ENCODE measurements at places on chromosomes 16 and 17.
A peak's percentile ranks its signal among the peaks of the same experiment; 100 is the strongest.

GRCh38 chr17:48567209-48567608 is 10.9 kb downstream of the HOXB4 start:
- peak; percentile 20 for DNase-seq

DNA sequence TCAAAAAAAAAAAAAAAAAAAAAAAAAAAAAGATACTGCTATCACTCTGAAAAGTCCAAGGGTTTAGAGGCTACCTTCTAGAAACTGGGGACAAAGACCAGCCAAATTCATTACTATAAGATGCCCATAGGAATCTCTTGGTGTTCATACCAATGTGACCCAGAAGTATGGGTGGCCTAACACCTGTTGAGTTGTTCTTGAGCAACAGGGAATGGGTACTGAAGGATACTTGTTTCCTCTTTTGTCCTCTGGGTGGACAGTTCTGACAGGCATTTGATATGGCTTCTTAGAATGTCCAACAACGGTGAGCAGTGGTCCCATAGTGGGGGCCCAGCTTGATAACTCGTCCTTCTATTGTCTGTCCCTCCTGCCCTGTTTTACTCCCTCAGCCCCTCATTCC is 141.4 kb upstream of the PLEKHM1 start:
- no peak for DNase-seq

- DNase-seq = no peak
Observed at GRCh38 chr17:79833744-79834564, 5.3 kb downstream of the CBX4 start.

DNA sequence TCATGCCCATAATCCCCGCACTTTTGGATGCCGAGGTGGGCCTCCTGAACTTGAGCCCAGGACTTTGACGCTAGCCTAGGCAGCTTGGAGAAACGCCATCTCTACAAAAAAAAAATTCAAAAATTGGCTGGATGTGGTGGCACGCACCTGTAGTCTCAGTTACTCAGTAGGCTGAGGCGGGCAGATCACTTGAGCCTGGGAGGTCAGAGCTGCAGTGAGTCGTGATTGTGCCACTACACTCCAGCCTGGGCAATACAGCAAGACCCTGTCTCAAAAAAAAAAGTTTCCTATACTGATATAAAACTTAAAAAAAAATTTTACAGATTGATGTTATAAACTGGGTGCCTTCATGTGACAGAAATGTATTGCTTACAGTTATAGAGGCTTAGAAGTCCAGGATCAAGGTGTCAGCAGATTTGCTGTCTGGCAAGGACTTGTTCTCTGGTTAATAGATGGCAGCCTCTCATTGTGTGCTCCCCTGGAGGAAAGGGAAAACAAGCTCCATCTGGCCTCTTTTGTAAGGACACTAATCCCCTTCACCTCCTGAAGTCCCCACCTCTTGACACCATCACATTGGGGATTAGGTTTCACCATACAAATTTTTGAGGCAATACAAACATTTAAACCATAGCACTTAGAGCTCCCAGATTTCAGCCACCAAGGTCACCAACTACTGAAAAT is 8.5 kb upstream of the CES3 start:
- no peak for DNase-seq

DNA sequence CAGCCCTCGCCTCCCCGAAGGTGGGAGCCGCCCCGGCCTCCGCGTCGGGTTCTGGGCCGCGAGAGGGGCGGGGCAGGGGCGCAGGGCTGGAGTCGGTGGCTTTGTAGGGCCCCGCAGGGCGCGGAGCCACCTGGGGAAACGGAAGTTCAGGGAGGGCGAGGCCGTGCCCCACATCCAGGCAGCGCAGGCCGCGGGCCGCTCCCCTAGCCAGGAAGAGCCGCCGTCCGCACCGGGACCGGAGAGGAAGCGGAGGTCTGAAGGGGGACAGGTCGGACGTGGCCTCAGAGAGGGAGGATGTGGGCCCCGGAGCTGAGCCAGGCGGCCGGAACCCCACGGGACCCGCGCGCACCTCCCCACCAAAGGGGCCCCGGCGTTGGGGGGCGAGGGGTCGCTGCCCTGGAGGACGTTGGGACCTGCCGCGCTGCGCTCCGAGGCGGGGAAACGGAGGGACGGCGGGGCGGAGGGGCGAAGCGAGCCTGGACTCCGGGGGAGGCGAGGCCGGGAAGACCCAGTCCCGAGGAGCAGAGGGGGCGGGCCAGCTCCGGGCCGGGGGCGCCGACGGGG is 482 bp upstream of the SLC16A3 start:
- no peak for DNase-seq

GRCh38 chr17:18267927-18268711 is 7.7 kb downstream of the MIEF2 start:
- no peak for DNase-seq

GRCh38 chr17:46886310-46886663 is 34.9 kb downstream of the WNT9B start:
- no peak for DNase-seq

- DNase-seq = no peak
Observed at GRCh38 chr16:31356566-31357323, 1.8 kb downstream of the ITGAX start.

GRCh38 chr16:79061181-79061580 is 539.4 kb downstream of the MAF start:
- no peak for DNase-seq

GRCh38 chr16:26212599-26212998 is 520.8 kb downstream of the HS3ST4 start:
- DNase-seq = no peak

DNA sequence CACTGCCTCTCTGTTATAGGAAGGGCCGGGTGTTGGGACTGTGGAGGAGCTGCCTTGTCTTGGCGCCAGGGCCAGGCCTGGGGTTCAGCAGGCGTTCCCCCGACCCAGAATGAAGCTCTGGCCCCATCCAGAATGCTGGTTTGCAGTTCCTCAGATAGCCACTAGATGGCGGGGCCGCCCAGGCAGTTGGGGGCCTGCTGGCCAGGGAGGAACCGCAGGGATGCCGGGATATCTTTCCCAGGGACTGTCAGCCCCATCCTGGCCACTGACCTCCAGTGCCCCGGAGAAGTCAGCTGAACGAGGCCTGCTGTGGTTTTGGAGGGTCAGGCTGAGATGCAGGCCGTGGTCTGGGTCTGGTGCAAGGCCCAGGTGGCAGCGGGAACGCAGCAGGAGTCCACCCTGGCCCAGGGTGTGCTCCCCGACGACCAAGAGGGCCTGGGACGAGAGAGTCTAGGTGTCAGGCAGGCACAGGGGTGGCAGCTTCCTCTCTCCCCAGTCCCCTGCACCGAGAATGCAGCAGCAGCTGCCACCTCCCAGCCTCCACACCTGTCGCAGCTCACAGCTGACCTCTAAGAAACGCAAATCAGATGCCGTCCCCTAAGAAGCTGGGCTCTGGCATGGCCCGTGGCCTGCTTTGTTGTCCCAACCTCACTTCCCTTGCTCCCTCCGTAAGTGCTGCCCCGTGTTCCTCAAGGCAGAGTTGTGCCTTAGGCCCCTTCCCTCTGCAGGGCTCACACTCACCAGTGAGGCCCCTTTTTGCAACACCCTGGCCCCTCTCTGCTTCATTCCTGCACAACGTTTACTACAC is 51.2 kb downstream of the RMI2 start:
- DNase-seq = peak; percentile 40

DNA sequence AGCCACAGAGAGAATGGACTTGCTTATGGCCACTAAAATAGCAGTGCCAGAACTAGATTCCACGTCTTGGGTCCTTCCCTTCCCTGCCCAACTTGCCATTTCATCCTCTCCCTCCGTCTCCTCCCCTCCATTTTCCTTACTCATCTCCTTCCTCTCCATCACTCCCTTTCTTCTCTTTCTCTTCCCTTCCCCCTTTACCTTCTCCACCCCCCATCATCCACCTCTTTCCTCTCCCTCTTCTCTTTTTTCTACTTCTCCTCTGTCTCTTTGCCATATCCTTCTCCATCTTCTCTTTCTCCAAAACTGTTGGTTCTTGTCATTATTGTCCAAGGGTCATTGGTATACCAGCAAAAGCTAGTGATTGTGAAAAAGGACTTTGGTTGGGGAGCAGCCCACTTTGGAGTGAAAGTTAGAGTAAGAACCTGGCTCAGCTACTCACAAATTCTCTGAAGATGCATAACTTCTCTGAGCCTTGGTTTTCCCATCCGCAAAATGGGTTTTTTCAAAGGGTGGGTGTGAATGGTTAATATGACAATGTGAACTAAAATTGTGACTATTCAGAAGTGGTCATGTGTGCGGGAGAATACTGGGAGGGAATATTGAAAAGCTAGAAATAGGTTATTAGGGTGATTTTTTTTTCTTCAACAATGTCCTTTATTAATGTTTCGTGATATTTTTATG is 393.8 kb downstream of the XYLT1 start:
- no peak for DNase-seq

DNA sequence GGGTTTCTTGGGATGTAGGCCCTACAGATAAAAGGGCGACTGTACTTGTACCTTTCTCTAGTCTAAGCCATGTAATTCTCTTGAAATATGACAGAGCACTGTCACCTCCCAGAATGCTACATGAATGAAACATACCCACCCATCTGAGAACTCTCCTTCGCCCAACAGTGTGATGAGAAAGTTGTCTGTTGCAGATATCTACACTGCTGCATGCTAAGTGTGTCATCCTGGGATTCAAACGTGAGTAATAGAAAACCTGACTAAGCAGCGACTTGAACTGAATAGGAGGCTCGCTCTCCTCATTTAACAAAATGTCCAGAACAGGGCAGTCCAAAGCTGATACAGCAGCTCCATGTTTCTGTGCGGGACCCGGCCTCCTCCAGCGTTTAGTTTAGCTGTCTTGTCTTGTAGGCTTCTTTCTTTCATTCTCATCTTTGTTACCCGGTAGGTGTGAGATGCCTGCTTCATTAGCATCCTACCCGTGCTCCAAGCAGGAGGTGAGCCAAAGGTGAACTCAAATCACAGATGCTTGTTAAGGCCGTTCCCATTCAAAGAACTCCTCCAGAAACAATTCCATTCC is 211.9 kb downstream of the PRKCA start:
- DNase-seq = peak; percentile 30

DNA sequence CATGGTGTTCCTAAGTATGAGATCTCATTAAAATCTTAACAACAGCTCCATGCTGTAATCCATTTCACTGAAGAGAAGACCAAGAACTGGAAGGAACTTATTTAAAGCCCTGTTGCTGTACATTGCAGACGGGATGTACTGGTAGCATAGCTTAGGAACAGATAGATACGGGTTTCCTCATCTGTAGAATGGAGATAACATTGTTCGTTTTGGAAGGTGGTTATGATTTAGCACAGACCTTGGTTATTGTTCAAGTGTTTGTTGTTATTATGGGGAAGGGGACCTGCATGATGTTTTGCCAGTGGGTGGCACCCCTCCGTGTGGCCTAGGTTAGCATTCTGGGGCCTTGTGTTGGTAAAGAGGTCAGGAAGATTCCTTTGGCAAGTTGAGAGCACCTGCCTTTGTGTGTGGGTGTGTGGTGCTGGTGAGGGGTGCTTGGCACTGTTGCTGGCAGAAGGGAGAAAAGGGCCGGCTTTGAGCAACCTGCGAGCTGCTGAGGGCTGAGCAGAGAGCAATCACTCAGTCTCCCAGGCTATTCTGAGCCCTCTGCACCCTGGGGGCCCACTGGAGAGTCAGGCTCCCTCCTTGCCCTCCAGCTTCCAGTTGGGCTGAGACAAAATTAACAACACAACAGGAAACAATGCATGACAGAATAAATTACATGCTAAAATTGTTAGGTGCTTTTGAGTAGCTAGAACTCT is 2.3 kb downstream of the TAOK2 start:
- no peak for DNase-seq

DNA sequence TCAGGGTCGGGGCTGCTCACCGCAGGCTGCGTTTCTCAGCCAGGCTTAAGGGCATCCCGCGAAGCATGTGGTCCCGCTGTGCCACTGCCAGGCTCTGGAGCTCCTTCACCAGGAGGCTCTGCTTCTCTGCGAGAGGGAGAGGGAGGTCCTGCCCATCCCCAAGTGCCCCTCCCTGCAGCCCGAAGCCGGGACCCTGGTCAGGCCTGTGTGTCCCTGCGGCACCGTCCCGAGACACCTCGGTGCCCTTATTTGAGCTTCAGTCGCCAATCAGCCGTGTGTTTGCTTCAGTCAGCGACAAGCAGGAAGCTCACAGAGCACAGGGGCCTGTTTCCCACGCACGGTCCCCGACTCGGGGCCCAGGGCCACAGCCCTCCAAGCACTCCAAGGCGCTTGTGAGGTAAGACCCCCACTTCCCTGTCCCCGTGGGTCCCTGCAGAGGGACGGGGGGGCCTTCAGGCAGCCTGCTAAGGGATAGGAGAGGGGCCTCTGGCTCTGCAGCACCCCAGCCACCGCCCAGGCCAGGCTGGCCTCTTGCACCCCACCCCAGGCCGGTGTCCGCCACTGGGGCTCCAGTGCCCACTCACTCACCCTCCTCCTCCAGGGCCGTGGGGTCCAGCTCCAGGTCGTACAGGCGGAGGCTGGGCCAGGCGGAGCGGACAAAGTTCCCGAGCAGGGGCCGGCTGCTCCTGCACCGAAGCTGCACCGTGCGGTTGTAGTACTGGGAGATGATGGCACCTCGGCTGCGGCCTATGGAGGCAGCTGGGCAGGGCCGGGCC is 3.2 kb downstream of the TMC6 start:
- no peak for DNase-seq

DNA sequence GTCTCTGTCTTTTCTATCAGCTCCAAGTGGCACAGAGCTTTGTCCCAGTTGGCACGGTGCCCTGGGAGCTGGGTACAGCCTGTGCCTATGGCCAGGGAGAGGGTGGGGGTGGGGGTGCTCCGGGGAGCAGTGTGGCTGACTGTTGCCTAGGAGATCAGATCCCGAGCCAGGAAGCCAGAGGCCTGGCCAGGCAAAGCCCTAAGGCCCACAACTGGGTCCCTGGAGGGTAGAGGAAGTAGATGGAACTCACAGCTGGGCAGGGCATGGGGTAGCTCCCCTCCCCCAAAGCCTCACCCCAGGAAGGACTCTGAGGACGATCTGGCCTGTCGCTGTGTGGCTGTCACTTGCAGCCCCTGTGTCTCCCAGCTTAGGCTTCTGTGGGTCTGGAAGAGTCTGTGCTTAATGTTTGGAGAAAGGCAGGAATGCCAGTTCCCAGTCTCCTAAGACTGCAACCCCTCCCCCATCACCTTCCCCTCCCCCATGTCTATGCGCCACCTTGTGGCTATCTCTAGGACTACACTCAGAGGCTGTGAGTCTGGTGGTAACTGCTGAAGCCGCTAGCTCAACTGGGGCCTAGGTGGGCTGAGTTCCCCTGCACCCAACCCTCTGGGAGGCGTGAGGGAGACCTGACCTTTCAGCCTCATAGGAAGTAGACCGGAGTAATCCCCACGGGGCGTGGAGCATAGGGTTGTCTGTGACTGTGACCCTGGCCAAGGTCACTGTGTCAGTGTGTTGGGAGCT is 12.6 kb downstream of the THRA start:
- DNase-seq = peak; percentile 75

All from fibroblast of lung (primary cell).